ENCODE measurements at places on chromosomes 2 and 18. TPM values are rescaled to one million over a fixed set of nuclear protein-coding genes. Genes with fewer than 3 reads are reported as not detected.

Gene ZNF385B
- 42.9 TPM for total RNA-seq

DNA sequence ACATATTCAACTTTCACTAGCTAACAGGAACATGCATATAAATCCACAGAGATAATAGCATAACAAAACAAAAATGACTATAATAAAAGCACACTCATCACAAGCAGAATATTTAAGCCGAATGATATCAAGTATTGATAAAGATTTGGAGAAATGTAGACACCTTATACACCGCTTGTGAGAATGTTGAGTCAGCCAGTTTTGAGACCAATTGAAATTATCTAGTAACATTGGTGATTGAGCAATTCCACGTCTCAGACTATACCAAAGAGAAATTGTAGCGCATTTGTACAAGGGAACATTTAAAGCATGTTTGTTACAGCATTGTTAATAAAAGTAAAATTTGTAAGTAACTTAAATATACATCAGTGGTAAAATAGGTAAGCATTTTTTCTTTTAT, 402.9 kb upstream of the FIGN start:
- H3K4me1 ChIP-seq: no peaks in the 10 kb centered on the region
- H3K27me3 ChIP-seq: no peaks in the 10 kb centered on the region
- no peak overlapping the region for H3K27ac ChIP-seq
- H3K36me3 ChIP-seq: no peaks in the 10 kb centered on the region
- no peak for DNase-seq

DNA sequence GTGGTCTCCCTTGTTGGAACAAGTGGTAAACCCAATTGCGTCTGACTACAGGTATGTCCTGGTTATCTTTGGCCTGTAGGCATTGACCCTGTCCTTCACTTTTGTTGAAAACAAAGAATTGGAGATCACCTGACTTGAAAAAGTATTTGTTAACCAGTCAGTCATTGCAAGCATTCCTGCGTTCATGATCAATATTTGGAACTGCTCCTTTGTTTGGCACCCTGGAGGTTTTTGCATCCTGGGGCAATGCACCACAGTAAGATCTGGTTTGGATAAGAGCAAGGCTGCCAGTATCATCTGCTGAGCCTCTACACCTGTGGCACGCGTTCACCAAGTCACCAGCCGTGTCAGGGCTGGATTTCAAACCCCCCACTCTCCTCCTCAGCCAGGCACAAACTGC, 115.7 kb downstream of the DNAH6 start:
- H3K27me3 ChIP-seq: no peaks in the 10 kb centered on the region
- H3K4me1 ChIP-seq: no peaks in the 10 kb centered on the region
- H3K36me3 ChIP-seq: no peaks in the 10 kb centered on the region
- no peak overlapping the region for H3K4me3 ChIP-seq

GRCh38 chr18:47936952-47937351, 6.5 kb upstream of the SMAD2 start:
- H3K27ac ChIP-seq: no peak overlapping the region
- no peak overlapping the region for H3K4me3 ChIP-seq
- no peaks in the 10 kb centered on the region for H3K4me1 ChIP-seq
- no peaks in the 10 kb centered on the region for H3K36me3 ChIP-seq
- H3K27me3 ChIP-seq: no peaks in the 10 kb centered on the region

All from psoas muscle (tissue), 8 donors.